ENCODE measurements at places on chromosomes 13 and 19. TPM values are rescaled to one million over a fixed set of nuclear protein-coding genes. Genes with fewer than 3 reads are reported as not detected.

EFNA2 gene
- not detected for total RNA-seq

DNA sequence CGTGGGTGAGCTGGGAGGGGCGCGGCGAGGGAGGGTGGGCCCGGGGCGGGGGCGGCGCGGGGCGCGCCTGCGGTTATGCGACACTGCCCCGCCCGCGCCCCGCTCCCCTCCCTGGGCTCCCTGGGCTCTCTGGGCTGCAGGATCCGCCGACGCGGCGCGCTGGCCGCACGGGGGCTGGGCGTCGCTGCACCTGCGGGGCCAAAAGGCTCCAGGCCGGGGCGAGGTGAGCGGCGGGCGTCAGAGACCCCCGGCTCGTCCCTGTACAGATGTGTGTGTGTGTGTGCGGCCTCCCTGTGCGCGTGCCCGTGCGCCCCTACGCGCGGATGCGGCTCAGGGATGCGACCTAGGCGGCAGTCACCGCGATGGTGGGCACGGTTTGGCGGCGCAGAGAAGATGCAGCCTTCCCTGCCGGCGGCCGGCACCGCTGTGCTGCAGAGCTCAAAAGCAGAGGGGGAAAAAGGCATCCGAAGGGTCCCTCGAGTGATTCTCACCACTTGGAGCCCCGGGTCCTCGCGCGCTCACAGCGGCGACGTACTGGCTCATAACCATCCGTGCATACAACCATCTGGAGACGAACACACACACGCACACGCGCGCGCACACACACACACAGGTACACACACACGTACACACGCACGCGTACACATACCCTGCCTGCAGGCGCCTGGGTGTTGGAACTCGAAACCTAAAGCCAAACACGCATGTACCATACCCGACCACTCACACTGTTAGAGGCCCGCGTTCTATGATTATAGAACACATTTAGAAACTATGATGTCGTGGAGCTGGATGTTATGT is 709 bp downstream of the ATP8A2 start:
- DNase-seq: peak; percentile 15

- no peak for DNase-seq
These were observed 25.1 kb downstream of the FPR3 start for GRCh38 chr19:51820011-51820410.

GRCh38 chr19:50187937-50188336 is 15.5 kb upstream of the MYH14 start:
- DNase-seq: no peak

ZNF730 gene
- total RNA-seq: 8.6 TPM

DNA sequence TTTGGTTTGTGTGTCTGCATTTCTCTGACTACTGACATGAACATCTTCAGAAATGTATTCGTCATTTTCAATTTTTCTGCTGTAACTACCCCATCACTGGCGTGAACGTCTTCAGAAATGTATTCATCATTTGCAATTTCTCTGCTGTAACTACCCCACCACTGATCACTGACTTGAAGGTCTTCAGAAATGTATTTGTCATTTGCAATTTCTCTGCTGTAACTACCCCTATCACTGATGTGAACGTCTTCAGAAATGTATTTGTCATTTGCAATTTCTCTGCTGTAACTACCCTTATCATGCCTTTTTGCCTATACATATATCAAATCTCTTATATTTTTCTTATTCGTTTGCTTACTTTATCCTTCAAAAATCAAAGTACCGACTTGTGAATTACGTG is 274.0 kb downstream of the EFNB2 start:
- no peak for DNase-seq

DNA sequence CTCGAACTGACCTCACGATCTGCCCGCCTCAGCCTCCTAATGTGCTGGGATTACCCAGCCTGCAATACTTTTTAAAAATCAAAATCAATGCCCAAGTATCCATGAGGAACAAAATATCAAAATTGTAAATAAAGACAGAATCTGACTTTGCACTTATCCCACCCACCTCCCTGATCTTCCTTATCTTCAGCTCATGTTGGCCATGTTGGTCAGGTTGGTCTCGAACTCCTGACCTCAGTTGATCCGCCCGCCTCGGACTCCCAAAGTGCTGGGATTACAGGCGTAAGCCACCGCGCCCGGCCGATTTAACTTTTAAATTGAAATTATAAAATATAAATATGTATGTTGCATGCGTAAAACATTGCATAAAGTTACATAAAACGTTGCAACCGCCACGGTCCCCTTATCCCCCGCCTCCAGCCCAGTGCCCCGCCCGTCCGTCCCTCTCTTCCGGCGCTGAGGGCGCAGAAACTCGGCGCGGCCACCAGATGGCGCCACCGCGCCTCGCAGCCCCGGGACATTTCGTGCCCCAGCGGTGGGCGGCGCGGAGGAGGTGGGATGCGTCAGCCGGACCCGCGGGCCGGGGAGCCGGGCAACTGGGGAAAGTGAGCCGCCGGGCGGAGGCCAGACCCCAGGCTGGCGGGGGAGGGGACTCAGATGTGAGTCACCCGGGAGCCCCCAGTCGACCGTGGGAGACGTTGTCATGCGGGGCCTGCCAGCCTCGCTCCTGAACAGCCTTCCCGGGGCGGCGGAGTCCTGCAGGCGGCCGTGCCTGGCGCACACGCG is 1.5 kb upstream of the GADD45B start:
- peak; percentile 90 for DNase-seq

ELAVL3 gene
- total RNA-seq: 0.31 TPM

SEMA6B gene
- 15.4 TPM for total RNA-seq

DNA sequence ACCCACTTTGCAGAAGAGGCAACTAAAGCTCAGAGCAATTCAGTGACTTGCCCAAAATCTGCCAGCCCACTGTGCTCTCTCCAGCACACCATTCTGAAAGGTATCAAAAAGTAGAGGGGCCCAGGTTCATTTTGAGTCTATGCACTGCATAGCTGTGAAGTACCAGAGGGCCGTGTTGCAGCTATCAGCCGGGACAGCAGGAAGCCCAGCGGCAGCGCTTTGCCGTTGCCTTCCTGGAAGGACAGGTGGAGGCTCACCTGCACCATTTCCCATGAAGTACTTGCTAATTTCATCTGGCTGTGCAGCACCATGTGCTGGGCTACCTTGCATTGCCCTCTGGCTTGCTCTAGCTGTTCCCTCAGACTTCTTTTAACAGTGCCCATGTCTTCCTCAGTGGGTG is 2.7 kb upstream of the SERPINE3 start:
- no peak for DNase-seq

DNA sequence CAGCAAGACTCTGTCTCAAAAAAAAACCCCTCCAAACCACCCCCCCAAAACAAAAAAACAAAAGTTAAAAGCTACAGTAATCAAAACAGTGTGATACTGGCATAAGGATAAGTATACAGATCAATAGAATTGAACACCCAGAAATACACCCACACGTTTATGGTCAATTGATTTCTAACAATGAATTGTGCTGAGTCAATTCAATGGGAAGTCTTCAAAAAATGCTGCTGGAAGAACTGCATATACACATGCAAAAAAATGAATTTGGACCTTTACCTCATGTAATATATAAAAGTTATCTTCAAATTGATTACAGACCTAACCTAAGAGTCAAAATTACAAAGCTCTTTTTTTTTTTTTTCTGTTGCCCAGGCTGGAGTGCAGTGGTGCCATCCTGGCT is 19.8 kb upstream of the NAPA start:
- no peak for DNase-seq

DNA sequence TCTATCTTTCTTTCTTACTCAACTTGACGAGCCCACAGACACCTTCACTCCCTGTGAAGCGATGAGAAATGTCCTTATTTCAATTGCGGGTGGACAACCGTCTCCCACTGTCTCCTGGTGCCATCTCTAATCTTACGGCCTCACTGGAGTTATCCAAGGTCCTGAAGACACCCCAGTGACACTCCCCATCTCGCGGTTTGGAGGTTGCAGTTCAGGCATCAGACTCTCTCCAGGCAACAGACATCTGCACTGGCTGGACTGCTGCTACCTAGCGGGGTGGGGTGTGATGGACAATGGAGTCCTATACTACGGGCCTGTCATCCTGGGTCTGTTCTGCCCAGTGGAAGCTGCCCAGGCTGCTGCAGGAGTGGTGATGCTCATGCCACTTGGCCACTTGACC is 18.3 kb upstream of the IRS2 start:
- no peak for DNase-seq

Measured in tongue (tissue), 3 donors.